Stimulated activated CD4-positive, alpha-beta T cell treated with anti-CD3 and anti-CD28 coated beads, Interleukin-1b, Interleukin-23, amount 100 ng/mL, for 1 hour (primary cell): ENCODE measurements at places on chromosomes 12 and 14.

DNA sequence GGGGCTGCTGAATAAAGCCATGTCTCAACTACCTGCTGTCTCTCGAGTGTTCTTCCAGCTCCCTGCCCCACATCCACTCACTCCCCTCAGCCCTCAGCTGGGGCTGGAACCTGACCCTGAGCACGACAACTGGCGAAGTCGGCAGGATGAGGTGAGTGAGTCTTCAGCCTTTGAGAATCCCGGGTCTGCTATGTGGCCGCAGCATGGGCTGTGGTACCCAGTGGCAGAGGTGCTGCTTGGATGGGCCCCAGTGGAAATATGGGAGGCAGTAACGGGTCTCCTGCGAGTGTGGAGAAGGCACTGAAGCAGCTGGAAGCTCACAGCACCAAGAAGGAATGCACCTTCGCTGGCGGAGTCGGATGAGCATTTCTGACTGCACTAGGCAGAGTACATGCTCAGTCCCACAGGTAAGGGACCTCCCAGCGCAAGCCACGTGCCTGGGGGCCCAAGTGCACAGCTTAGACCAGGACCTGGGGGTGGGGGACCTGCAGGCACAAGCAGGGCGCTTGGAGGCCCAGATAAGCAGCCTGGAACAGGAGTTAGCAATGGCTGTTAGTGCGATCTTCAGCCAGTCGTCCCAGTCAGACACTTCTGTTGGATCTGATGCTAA lies 95.5 kb upstream of the TMPO start:
- no peak for DNase-seq

DNA sequence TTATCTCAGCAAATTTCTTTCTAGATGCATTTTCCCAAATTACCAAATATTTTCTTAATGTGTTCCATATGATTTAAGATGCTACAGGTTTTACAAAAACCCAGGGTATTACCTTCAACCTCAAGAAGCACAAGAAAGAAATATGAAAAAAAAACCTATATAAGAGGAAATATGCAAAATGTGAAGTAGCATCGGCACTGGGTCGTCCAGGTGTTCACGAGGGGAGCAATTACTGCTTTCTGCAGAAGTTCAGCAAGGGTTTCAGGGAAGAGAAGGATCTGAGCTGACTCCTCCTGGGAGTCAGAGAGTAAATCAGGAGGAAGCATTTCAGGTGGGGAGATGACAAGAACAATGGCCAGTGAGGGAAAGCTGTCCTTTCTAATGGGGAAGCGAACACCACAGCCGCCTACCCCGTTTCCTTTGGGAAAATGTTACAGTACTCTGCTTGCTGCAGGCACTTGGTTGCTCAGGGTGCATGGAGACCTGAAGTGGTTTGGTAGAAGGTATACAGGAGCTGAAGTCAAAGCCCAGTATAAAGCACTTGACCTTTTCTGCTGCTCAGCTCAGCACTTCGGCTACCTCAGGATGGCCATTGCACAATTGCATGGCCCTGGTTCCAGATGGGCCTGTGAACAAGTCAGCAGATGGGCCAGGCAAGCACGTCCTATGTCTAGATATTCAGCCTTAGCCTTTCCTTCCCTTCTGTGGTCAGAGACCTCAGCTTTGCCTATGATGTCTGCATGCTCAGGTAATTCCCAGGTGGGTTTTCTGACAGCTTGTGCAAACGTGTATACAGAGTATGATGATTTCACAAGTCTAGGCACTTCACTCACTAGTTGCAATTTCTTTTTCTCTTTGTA lies 155.6 kb downstream of the PAX9 start:
- DNase-seq, result no peak

DNA sequence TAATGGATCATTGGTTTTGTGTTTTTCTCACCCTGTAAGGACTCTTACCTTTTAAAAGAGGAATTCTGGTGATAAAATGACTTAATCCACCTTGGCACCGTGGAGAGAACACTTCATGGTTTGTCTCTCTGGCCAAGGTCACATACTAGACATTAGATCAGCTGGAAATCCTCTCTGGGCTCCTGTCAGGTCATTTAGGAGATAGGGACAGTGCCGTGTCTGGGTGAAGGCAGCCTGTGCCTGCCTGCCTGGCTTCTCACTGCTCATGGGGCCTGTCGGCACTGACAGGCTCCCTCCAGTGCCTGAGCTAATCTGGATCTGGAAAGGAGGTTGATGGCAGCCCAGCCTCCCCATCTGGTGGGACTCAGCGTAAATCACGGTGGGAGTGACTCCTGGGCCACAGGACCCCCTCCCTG lies 5.7 kb downstream of the CRADD start:
- DNase-seq, result no peak

DNA sequence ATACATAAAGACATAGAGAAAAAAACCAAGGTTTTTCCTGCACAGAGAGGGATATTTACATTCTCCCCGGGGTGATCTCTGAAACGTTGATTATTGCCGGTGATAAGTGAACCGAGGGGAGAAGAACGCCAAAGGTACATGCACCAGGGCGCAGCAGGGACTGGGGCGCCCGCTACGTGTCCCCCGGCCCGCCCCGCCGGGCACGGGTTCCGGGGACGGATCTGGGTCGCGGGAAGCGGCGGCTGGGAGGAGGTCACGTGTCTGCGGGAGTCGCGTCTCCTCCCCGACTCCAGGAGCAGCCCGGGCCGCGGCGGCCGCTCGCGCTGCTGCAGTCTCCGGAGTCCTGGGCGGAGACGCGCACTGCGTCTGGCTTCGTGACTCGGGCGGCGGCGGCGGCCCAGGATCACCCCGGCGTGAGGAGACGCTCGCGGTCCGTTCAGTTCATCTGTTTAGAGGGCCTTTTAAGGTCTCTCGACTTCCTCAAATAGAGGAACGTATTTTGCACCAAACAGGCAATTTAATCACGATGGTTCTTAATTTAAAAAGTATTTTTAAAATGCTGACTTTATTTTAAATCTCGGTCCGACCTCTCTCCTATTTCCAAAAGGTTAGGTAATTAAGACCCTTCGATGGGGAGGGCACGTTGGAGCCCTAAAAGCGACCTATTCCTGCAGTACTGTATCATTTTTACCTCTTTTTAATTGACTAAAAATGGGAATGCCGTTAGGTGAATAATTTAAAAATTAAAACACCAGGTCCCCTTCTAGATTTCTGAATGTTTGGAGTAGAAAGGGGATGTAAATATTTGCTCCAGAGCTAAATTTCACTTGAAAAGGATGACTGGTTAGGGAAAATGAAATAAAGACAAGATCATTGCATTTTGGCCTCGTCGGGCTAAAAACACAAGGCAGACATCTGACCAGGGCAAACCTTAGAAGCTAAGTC lies 1.8 kb upstream of the BHLHE41 start:
- no peak for DNase-seq

DNA sequence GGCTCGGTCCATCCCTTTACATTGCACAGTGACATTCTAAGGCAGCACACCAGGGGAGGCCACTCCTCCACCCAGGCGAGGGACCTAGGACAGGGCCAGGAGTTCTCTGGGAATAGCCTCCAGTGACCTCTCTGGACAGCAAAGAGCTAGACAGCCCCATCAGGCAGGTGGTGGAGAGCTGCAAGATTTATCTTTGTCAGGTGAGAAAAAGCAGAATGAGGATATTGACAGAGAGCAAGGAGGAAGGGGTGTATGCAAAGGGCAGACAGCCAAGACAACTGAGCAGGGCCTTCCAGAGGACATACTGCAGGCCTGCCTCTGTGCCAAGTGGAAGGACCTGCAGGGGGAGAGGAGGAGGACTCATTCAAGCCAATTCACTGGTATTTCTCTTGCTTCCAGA lies 112.4 kb upstream of the MAX start:
- no peak for DNase-seq

GRCh38 chr14:69671365-69672030 lies 60.1 kb downstream of the SUSD6 start:
- no peak for DNase-seq

DNA sequence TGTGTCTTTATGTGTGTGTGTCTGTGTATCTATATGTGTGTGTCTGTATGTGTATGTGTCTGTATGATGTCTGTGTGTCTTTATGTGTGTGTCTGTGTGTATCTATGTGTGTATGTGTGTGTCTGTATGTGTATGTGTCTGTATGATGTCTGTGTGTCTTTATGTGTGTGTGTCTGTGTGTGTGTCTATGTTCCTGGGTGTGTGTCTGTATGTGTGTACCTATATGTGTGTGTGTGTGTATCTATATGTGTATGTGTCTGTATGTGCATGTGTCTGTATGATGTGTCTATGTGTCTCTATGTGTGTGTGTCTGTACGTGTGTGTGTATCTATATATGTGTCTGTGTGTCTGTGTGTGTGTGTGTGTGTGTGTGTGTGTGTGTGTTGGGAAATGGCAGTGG lies 19.0 kb upstream of the CD9 start:
- DNase-seq, result no peak

DNA sequence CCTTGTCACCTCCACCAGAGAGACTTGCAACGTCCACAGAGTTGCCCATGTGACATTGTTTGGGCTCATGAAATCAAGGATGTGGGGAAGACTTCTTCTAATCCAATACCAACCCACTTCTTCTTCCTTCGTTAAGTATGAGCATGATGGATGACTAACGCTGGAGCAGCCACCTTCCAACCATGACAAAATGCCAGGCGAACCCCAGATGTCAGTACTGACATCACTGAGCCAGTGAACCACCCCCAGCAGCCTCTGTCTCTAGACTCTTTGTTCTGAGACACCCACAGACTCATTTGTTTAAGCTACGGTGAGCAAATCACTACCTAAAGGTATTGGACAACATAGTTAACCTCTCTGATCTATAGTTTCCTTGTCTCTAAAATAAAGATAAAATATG lies 123.7 kb downstream of the GRIN2B start:
- no peak for DNase-seq

GRCh38 chr12:106311139-106311538 lies 8.6 kb downstream of the TCP11L2 start:
- DNase-seq, result no peak

GRCh38 chr12:40012711-40013110 lies 93.2 kb downstream of the SLC2A13 start:
- no peak for DNase-seq

DNA sequence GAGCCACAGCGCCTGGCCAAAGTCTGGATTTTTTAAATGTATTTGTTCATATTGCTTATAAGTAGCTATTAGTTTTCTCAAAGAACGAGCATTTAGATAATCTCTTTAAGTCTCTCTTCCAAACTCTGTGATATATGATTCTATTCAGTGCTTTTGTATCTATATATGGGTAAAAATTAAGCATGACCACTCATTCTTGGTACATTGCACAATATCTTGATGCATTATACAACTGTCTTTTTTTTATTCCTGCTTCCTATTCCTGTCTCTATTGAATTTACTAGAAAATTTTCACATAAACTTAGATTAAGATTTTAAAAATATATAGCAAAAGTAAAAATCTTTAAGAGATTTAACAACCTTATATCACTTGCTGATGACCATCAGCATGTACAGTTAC lies 29.1 kb downstream of the SOCS2 start:
- DNase-seq, result no peak

DNA sequence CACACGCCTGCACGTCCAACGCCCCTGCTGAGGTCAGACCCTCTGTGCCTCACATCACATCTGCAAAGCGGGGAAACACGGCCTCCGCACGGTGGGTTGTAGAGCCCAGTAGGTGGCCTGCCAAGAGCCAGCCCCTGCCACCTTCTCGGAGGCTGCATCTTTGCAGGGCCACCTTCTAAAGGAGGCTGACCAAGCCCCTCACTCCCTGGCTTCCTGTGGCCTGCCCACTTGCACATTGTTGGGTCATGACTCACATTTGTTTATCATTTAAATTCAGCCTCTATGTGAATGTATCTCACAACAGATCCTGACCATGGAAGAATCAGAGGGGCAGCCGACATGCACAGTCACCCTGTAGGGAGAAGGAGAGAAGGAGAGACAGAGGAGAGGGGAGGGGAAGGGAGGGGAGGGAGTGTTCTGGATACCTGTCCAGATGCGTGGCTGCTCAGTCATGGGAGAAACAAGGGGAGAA lies 319.5 kb upstream of the DIO3 start:
- no peak for DNase-seq
